Activated CD4-positive, alpha-beta T cell treated with anti-CD3 and anti-CD28 coated beads for 36 hours (primary cell): ENCODE measurements at places on chromosomes 12 and 14. TPM values are rescaled to one million over a fixed set of nuclear protein-coding genes. Genes with fewer than 3 reads are reported as not detected.
A peak's percentile ranks its signal among the peaks of the same experiment; 100 is the strongest.

The PMCH gene
- total RNA-seq, result not detected

The RASSF9 gene
- total RNA-seq, result not detected

The FGD4 gene
- total RNA-seq, result not detected

The VPS29 gene
- 103 TPM for total RNA-seq

The NAV3 gene
- total RNA-seq, result not detected

The ESPL1 gene
- 66.9 TPM for total RNA-seq

The NFYB gene
- 18.8 TPM for total RNA-seq

The LRRIQ1 gene
- total RNA-seq, result not detected

The TMEM63C gene
- 1.4 TPM for total RNA-seq

- no peak for DNase-seq
Observed at GRCh38 chr12:4241592-4241991, 32.0 kb upstream of the CCND2 start.

GRCh38 chr14:62934439-62934838 is 110.8 kb downstream of the KCNH5 start:
- DNase-seq, result no peak

- DNase-seq, result peak; percentile 96
Observed at GRCh38 chr12:47963340-47964040, at the start of gene TMEM106C. TMEM106C (plus strand) TSS chr12:47963596; CDS start chr12:47964237, 641 bp downstream.

- DNase-seq, result no peak
Observed at GRCh38 chr12:67594888-67595287, 53.7 kb upstream of the DYRK2 start.

- no peak for DNase-seq
Observed at GRCh38 chr14:81767266-81767995, 233.8 kb upstream of the SEL1L start.

DNA sequence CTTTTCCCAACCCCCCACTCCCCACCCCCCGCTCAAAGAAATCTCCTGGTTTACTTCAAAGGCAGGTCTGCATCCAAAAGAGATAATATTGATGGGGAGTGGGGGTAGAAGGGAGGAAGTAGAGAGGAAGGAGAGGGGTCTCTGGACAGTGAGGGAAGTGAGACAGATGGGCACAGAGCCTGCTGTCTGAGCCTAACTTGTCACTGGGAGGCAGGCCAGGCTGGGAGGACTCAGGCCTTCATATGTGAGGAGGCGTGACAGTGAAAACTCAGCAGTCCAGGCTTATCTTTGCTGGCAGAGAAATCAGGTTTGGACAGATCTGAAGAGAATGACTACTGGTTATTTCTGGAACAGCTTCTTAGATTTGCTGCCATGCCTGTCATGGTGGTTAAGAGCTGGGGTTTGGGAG is 192.3 kb downstream of the NUAK1 start:
- DNase-seq, result no peak

- no peak for DNase-seq
Observed at GRCh38 chr14:101333335-101334280, 227.7 kb upstream of the DIO3 start.

- no peak for DNase-seq
Observed at GRCh38 chr12:131368668-131369071, 342.2 kb upstream of the SFSWAP start.

GRCh38 chr14:31408421-31408820 is 11.9 kb downstream of the HEATR5A start:
- no peak for DNase-seq

GRCh38 chr12:56601503-56601902 is 28.6 kb downstream of the BAZ2A start:
- peak; percentile 61 for DNase-seq

GRCh38 chr14:72033365-72033764 is 101.1 kb downstream of the RGS6 start:
- no peak for DNase-seq

- DNase-seq, result peak; percentile 63
Observed at GRCh38 chr14:74085047-74085637, 386 bp downstream of the LIN52 start.

- no peak for DNase-seq
Observed at GRCh38 chr12:104896146-104896545, 61.9 kb downstream of the SLC41A2 start.

DNA sequence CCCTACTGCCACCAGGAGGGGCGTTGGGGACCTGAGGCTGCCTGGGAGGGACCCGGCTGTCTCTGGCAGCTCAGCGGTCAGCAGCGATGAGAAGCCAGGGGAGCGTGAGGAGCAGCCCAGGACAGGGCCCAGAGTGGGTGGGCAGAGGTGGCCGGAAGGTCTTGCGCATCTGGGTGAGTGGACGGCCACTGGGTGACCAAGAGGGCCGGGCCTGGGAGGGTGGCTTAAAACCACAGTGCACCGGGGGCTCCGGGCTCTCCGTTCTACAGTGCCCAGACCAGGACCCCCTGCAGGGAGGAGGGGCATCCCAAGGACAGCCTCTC is 10.0 kb downstream of the INF2 start:
- DNase-seq, result no peak

GRCh38 chr14:71595441-71595840 is 336.8 kb upstream of the RGS6 start:
- no peak for DNase-seq

DNA sequence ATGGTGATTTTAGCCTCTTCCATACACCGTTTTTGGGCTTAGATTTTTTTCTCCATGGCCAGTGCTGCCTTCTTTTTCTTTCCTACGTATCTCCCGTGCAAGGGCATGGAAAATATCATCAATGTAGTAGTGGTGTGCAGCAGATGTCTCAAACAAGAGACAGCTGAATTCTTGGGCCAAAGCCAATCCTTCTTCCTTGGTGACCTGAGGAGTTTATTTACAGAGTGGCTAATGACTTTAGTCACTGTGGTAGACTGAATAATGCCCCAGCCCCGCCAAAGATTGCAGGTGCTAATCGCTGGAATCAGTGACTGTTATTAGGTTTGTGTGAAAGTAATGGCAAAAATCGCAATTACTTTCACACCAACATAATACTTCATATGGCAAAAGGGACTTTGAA is 235.5 kb upstream of the NOS1 start:
- DNase-seq, result no peak

DNA sequence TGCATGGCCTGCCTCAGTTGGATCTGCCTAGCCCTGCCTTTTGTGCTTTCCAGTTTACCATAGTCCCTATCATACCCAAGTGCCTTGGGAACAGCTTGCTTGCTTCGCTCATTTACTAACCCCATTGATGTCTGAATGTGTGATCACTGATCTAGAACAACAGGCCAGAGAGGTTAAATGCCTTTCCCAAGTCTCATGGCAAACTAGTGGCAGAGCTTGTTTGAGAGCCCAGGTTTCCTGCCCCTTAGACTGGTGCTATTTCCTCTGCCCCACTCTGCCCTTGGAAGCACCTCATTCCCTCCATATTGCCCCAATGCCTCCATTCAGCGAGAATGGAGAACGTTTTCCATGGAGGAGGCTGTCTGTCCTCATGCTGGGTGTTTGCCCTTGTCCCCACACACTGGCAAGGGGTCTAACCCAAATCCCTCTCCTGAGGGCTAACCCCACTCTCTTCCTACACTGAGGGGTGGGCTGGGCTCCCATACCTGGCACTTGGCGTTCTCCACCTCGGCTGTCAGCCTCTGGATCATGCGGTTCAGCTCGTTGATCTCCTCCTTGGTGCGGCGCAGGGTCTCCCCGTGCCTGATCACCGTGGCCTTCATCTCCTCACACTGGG is 19.8 kb downstream of the KRT7 start:
- no peak for DNase-seq

- DNase-seq, result peak; percentile 69
Observed at GRCh38 chr12:6038160-6038559, 86.3 kb downstream of the VWF start.

- DNase-seq, result no peak
Observed at GRCh38 chr12:39301422-39301821, 141.5 kb downstream of the KIF21A start.

GRCh38 chr12:50482571-50482970 is 22.2 kb upstream of the DIP2B start:
- DNase-seq, result no peak

DNA sequence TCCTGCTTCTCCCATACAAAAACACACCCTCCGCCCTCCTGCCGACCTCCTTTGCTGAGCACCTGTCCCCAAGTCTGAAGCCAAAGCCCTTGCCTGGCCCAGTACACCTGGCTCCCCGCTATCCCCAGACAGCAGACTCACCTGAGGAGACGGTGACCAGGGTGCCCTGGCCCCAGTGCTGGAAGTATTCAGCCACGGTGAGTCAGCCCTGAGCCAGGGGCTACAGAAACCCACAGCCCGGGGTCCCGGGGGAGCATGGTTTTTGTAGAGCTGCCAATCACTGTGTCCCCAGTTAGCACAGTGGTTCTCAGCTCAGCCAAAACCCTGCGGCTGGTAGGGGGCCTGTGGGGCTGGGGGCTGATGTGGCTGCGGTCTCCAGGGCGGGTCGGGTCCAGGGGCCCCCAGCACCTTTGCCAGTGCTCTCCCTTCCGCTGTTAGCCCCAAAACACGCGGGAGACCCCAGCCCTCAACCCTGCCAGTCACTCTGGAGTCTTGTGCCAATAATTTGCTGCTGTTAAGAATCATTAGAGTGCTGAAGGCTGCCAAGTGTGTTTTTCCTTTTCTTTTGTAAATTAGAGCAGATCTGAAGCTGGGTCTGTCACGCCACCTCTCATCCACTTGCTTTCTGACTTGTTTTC is 339.0 kb downstream of the TMEM121 start:
- DNase-seq, result peak; percentile 5

DNA sequence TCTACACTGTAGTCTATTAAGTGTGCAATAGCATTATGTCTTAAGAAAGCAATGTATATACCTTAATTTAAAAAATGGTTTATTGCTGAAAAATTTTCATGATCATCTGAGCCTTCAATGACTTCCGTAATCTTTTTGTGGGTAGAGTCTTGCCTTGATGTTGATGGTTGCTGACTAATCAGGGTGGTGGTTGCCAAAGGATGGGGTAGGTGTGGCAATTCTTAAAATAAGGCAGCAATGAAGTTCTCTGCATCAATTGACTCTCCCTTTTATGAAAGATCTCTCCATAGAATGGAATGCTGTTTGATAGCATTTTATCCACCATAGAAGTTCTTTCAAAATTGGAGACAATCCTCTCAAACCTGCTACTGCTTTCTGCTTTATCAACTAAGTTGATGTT is 41.1 kb downstream of the BBS10 start:
- DNase-seq, result no peak

- no peak for DNase-seq
Observed at GRCh38 chr14:102571043-102571442, 21.4 kb upstream of the RCOR1 start.

DNA sequence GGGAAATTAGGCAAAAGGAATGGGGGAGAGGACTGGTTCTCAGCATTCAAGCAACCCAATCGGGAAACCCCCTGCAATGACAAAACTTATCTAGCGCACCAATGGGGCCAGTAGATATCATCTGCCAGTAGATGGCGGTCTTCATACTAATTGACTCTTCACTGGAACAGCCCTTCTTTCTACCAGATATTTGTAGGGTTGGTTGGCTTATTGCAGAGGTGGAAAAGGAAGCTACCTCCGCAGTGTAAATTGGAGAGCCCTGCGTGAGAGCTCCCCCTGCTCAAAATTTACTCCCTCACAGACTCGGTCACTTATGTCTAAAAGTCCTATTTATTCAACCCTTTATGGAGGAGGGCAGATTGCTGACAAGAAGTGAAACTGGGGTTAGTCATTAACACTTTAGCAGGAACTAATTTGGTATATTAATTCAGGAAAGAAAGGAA is 166.1 kb upstream of the CCND2 start:
- peak; percentile 79 for DNase-seq

DNA sequence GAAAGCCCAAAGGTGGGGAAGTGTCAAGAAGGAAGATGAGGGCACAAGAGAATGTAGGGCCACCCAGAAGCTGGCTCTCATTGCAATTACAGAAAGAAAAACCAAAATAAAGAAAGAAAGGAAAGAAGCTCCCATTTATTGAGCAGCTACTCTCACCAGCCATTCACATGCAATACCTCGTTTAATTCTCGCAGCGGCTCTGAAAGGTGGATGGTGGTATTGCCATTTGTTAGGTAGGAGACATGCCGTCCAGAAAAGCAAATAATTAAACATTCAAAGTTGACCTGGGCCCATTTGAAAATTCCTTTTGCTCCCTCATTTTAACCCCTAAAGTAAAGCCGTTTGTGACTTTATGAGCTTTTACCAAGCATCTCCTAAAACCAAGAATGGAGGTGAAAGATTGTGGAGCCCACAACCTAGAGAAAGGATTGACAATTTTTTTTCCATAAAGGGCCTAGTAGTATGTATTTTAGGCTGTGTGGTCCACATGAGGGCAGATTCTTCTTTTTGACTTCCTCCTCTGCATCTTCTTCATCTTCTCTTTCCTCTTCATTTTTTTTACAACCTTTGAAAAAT is 5.3 kb downstream of the SERPINA3 start:
- DNase-seq, result no peak

DNA sequence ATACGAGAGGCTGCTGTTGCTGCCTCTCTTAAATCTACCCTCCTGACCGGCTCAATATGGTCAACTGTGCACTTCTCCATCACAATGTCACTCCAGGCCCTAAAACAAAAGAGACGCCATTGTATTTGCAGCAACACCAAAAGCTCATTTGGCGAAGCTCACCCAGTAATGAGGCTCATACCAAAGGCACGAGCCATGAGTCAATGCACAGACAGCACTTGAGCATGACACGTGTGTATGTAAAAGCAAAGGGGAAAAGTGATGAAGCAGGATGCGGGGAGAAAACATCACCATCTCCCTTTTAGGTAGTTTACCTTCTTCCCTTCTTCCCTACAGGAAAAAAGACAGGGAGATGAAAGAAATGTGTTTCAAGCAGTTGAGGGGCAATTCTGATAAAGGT is 150.3 kb downstream of the FOXN3 start:
- DNase-seq, result no peak

DNA sequence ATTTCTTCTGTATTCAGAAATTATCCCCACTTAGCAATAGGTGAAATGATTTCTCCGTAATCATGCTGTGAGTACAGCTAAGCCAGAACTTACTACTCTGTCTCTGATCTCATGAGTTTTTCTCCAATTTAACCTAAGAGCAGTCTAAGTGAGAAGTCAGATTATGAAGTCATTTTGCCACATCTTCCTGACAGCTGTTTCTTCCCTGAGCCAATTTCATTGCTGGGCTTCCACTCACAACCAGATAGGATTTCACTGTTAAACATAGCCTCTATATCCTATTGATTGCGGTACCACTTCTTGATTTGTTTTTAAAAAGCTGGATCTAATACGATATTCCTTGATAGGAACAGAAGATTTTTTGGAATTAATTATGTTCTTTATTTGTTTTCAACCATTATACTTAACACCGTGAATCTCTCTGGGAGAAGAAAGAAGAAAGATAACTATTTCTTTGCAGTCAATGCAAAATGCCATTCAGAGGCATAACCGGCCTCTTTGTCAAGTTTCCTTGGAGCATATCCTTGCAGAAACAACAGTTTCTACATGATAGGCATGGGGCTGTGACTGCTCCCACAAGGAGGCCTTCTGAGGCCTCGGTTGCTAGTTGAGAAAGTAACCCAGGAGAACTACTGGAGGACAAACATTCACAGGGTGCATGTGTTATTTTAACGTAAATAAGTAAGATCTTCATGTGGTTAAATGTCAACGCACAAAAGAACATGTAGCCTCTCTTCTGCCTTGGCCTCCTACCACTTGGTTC is 212.2 kb downstream of the NPAS3 start:
- no peak for DNase-seq

- no peak for DNase-seq
Observed at GRCh38 chr12:116832353-116832752, 48.9 kb downstream of the HRK start.

GRCh38 chr12:26032290-26032689 is 73.8 kb downstream of the RASSF8 start:
- no peak for DNase-seq
